Mammary epithelial cell (primary cell): ENCODE measurements at places on chromosomes 16 and 17. TPM values are rescaled to one million over a fixed set of nuclear protein-coding genes. Genes with fewer than 3 reads are reported as not detected.

The MRPS23 gene
- 63.7 TPM for polyA plus RNA-seq

The GSDMA gene
- 7.8 TPM for polyA plus RNA-seq

The MEIOC gene
- polyA plus RNA-seq, result 0.16 TPM

The PYCARD gene
- 76.4 TPM for polyA plus RNA-seq
